Small intestine (tissue), 16 donors: ENCODE measurements at places on chromosomes 5 and 9. TPM values are rescaled to one million over a fixed set of nuclear protein-coding genes. Genes with fewer than 3 reads are reported as not detected.

- no peak for DNase-seq
Measured at GRCh38 chr9:123445981-123446610, 90.1 kb downstream of the CRB2 start.

DNA sequence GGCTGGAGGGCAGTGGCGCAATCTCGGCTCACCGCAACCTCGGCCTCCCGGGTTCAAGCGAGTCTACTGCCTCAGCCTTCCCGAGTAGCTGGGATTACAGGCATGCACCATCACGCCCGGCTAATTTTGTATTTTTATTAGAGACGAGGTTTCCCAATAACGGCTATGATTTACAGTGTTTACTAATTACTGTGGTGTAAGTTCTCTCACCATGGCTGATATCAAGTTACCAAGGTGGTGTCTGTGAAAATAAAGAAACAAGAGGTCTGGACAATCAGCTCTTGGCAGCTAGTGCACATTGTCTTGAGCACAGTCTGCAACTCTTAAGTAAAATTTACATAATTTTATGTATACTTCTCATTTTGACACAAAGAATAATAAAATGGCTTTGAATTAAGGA, 385.5 kb upstream of the COX7C start:
- no peak for DNase-seq

- DNase-seq = no peak
Measured at GRCh38 chr9:4936277-4936676, 48.8 kb upstream of the JAK2 start.

DNA sequence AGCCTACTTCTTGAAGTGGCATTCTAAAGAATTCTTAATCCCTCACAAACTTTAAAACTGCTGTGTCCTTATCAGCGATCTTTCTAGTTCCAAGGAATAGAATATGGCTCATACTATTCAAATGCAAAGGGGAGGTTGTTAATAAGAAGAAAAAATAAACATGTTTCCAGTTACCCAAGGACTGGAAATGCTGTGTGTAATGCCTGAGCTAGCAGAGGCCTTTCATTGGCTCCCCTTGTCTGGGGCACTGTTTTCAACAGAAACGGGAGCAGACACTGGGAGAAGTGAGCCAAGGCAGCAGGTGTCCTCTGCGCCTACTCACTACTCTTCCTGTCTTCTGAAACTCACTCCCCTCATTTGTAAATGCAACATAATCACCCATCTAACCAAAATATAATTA, 253.0 kb downstream of the MARCHF11 start:
- no peak for DNase-seq

Gene SOHLH1
- polyA plus RNA-seq = not detected

DNA sequence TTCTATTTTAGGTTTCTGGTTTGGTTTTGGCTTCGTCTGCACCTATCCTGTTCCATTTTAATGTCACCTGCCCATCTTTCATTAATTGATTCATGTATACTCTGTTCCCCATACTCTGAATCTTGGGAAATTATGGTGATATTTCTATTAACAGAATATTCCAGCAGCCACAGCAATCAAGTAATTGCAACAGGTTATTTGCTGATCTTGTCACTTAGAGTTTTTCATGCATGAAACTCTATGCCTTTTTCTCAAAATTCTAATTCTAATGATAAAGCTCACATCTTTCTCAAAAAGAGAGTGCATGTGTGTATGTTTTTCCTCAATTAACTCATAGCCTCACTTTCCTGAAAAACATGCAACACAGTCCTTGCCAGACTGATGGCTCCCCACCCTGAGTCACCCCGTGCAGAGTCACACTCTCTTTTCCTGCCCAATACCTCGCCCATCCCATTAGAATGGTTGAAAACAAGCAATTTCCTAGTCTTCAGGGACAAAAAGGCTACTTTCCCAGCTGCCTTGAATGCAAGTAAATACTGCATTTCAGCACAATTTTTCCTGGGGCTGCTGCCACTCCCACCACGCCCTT, 15.6 kb downstream of the GFRA3 start:
- no peak for DNase-seq

DNA sequence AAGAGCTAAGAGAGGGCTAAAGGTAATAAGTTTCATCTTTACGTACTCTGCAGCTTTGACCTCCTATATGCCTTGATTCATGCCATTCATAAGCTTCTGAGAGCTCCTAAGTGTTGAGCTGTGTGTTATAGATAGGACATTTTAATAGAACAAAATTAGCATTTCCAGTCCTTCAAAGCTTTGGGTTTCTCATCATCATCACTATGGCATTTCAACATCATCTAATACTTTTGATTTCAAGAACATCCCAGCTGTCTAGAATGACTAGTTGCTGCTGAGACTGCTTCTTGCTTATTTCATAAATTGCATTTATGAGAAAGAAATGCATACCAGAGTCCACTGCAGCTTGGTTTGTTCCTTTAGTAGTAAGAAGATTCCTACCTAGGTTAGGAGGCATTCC, 201.7 kb downstream of the SGCD start:
- DNase-seq = no peak

DNA sequence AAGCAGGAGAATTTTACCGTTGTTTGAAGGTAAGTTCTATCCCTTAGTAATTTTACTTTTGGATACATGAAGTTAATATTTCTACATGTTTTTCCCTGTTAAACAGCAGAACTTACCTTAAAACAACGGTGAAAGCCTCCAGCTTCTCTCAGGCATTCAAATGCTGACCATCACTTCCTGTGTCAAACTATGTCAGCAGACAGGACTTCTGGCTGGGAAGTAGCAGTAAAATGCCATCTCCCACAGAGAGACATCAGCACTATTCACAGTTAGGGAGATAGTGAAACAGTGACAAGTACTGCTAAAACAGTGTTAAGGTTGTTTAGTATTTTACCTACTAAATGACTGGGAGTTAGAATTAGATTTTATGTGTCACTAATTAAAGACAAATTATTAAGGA, 34.2 kb upstream of the GOLGA1 start:
- no peak for DNase-seq
